ENCODE measurements at places on chromosomes 6 and 20.

DNA sequence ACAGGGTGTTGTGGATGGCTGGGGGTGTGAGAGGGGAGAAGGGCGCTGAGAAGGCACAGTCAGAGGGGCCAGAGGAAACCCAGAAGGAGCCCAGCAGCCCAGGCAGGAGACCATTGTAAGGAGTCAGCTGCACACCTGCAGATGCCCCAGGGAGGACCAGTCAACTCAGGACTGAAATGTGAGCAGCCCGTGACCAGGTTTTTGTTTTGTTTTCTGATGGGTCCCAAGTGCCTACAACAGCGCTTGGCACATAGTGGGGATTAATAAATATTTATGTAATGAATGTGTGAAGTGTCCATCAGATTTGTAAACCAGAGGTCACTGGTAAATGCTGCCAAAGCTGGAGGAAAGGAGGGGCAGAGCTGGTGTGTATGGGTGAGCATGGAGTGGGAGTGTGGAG lies 30.2 kb downstream of the TRAM2 start:
- DNase-seq, result no peak

DNA sequence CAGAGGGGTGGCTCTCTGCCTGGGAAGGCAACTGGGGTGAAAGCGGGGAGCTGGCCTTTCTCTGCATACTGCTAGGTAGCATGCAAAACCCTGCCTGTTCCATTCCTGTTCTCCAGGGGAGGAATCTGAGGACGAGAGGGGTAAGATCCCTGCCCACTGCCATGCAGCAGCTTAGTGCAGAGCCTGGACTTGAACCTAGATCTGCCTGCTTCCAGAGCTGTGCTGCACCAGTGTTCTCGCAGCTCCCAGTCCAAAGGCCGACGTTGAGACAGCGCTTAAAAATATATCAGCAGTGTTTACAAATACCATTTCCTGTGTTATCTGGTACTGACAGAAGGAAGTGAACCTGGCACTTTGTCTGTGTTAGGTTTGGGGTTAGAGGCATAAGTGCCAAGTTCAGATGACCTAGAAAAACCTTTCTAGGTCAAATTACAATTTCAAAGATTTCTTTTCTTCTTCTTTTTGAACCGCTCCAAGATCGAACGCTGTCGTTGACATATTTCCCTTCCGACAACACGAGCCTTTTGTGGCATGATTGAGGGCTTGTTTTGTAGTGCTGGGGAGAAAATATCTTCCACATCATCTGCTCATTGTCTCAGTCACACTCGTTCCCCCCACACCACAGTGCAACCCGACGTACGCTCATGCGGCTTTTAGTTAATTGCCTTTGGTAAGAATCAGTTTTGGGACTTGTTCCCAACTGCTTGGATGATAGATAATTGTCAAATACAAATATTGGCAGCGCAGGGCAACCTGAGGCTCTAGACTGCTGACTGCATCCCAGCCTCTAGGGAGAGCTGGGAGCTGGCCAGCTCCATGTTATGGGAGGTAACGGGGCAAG lies 44.6 kb downstream of the TOX2 start:
- peak; percentile 33 for DNase-seq

DNA sequence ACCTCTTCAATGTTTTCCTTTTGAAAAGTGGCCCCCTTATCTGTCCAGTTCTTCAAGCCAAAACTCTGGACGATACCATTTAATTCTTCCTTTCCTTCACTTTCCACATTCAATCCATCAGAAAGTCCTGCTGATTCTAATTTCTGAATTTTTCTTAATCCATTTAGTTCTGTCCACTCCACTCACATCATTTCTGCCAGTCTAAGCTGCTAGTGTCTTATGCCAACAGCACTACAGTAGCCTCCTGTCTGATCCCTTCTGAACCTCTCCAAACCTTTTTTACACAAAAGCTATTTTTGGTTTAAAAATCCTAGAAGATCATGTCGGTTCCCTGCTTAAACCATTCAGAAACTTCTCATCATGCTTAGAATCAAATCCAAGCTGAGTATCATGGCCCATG lies 24.5 kb upstream of the SNAP25 start:
- DNase-seq, result no peak

- no peak for DNase-seq
Observed at GRCh38 chr6:97963193-97963592, 680.2 kb upstream of the MMS22L start.

DNA sequence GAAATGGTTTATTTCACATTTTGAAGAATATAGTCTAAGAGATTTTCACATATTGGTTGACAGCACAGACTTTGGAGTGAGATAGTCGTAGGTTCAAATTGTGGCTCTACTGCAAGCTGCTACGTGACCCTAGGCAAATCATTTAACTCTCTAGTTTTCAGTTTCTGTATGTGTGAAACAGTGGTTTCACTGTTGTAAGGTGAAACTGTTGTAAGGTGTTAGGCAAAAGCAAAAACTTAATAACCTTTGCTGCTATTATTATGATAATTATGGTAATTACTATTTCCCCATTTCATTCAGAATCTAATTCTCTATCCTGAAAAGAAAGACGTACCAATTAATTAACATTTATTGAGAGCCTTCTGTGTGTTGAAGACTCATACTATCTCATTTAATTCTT lies 144.2 kb downstream of the REV3L start:
- no peak for DNase-seq

DNA sequence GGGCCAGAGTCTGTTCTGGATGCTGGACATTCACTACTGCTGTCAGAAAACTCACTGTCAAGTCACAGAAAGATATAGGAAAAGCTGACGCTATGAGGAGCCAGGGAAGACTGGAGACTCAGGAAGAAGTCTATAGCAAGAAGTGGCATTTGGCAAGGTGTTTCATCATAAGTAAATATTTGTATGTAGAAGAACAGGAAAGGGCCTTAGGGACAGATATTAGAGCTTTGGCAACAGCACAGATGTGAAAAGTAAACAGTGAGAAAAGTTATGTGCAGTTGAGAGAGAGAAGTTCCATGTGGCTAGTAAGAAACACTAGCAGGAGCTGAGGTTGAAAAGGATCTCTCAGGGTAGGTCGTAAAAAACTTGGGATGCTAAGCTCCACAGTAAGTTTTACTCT lies 868.9 kb downstream of the PHF3 start:
- no peak for DNase-seq

DNA sequence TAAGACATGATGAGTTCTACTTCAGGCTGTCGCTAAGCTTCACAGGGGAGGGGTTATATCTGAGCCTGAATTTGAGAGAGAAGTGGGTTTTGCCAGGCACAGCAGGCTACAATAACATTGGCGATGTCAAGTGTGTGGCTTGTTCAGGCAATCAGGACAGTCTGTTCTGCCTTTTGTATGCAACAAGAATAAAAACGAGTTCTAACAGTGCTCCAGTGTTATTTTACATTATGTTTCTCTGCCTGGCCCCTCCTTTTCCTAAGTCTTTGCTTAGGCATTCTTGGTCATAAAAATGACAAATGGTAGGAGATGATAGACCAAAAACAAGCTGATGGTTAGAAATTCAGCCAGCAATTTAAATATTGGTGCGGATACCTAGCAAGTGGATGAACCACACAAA lies 26.8 kb downstream of the PAQR8 start:
- no peak for DNase-seq

GRCh38 chr20:35394271-35394670 lies 17.5 kb downstream of the UQCC1 start:
- DNase-seq, result no peak

DNA sequence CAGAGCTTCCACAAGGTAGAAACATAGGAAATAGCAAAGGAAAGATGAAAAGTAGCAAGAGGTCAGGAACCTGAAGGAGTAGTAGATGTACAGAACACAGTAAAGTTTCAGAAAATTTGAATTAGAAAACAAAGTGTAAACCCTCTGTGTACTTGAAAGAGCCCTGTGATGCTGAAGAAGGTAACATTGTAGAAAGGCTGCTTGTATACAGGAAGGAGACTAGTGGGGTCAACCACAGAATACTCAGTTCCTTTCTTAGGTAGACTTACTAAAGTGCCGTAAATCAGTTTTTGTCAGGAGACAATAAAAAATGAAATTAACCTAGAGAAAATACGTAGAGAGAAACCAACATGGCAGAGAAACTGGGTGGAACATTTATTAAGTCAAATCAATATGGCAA lies 149.7 kb downstream of the AIG1 start:
- DNase-seq, result no peak

DNA sequence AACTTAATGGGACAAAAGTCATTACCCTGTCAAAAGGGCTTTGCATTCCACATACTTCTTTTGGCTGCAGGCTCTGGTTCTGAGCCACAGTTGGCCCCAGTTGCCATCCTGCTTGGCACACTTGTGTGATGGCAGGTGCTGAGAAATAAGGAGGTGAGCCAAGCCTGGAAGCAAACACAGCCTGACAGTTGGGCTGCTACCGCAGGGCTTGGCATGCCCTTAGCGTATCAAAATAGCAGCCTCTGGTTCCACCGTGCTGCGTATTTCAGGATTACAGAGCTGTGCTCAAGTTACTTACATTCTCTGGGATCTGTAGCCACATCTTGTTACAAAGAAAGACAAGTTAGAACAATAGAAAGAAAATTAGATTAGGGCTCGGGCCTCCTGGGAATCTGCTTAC lies 11.1 kb downstream of the MTHFD1L start:
- DNase-seq, result no peak

DNA sequence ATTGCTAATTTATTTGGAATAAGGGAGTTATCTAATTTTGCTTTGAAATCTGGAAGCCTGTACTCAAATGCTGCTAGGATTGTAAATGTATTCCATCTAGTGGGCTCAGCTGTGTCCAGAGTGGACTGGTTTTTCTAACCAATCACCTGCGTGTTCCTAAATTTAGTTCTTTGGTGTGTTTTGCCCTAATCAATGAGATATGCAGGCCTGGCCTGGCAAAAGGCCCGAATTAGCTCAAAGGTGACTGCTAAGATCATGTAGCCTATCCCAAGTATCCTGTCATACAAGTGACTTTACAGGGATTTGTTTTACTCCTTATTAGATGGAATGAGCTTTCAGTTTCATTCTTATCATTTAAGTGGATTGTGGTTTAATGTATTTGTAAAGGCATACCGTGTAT lies 51.3 kb upstream of the ARMC2 start:
- DNase-seq, result no peak

- DNase-seq, result no peak
Observed at GRCh38 chr20:51651921-51652549, 109.5 kb upstream of the NFATC2 start.

DNA sequence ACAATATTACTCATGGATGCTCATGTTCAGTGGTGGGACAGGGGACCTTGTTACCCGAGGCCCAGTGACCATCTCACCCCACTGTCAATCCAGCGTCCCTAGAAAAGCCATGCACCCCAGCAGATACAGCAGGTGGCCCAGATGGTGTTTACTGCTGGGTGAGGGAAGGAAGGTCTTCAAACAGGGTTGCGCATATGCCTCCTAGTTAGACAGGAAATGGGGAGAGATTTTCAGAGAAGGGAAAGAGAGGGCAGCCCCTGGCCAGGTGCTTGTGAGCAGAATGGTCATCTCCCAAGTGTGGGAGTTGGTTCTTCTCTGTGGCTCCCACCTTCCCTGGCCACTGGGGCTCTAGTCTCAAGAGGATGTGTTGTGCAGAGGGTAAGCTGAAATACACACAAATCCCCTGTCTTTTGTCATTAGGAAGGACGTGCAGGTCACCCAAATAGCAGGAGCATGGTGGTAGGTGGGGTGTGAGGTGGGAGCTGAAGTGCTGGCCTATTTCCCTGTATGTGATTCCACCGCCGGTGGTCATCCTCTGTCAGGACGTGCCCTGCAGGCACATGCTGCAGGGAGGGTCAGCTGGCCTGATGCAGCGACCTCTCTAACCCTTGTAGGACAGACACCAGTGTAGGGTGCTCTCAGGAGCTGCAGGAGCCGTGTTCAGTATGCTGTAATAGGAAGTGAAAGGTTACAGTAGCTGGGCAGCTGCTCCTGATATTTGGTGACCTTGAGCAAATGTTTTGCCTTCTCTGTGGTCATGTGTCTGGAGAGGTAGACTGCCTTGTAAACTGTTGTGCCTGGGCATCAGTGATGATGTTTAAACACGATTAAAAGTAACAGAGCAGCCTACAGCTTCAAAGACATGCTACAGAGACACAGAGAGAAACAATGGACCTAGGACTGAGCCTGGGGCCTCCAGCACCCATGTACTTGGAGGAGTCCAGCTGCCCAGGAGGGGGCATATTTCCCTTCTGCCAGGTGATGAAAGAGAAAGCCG lies 3.2 kb upstream of the CST3 start:
- no peak for DNase-seq

All from NCI-H1436 treated with DMSO at 0.1 percent for 48 hours (cell line).